T-helper 1 cell (primary cell): ENCODE measurements at places on chromosomes 1 and 21.

DNA sequence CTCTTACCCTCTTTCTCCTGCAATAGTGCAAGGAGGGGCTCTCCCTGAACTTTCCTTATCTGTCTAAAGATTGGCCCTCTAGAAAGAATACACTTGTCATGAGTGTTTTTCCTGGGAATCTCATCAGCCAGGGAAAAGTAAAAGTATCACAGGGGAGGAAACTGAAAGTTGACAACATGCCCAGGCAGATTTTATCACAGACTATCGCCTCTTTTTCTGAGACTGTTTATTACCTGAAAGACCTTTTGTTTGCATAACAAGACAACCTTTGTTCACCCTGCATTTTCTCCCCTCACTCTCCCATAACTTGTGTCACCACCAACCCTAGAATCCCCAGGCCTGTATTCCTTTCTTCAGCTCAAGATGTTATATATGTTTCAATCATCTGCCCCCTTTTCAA is 794.7 kb upstream of the ADAMTS5 start:
- DNase-seq: no peak

GRCh38 chr21:18801468-18801867 is 397.9 kb upstream of the TMPRSS15 start:
- DNase-seq: no peak

DNA sequence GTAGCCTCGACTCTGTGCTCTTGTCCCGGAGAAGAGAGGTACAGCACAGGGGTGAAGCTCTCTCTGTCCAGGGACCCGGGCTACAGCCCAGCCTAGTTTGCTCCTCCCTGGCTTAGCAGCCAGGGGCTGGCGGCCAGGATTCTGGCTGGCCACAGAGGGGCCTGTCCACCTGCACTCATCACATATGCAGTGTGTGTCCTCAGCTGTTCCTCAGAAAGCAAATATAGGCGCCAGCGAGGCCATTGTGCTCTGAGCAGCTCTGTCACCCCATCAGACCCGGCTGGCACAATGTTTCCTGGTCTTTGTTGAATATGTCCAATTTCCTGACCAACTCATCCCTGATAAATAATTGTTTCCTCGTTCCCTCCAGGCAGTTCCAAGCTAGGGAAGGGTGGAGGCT is 28.5 kb downstream of the KCND3 start:
- no peak for DNase-seq

GRCh38 chr1:21724098-21724497 is 54.9 kb upstream of the RAP1GAP start:
- no peak for DNase-seq

DNA sequence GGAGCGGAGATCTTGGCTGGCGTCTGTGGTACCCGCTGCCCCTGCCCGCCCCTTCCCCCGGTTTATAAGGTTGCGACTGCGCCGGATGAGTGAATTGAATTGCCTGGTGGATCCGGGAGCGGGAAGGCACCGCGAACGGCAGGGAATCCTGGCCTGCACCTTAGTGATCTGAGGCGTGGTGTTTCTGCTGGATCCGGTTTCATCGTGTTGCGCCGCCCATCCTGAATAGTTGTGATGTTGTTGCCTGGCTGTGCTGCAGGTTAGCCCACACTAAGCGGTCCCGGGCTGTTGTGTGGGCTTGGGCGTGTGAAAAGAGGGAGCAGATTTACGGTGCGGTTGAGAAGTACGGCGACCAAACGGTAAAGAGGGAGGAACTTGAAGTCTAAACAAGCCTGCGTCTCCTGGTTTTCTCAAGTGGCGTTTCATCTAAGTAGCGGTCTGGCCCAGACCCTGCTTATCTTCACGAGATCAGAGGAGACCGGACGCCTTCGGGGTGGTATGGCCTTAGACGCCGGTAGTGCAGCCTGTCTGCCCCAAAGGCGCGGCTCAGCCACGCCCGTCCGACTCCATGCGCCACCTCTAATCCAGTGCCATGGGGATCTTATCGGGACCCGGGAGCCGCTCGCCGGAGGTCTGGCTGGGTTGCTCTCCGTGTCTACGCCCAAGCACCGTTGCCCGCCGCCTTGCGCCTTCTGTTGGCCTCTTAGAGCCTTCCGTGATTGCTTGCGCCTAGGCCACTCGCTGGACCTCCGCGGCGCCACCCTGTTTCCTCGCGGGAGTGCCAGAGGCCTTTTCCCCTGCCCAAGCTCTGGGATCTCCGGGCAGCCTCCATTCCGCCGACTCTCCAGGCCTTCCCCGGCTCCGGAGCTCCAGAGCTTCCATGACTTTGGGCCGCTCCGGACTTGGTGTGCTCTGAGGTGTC is 87.5 kb upstream of the RHOU start:
- DNase-seq: no peak

DNA sequence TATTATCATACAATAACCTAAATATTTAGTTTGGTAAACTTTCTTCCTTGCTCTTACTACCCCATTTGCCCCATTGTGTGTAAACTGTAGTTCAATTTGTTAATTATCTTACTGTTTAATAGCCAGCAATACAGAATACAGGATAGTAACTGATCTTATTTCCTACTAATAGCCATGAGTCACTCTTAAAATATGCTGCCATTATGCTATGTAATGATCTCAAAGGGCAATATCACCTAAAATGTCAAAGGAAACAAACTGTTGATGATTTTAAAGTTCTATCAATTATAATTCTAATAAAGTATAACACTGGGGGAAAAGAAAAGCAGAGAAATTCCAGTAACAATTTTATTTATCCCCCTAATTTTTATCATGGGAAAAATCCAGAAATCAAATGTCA is 4.3 kb downstream of the SLC30A1 start:
- no peak for DNase-seq

DNA sequence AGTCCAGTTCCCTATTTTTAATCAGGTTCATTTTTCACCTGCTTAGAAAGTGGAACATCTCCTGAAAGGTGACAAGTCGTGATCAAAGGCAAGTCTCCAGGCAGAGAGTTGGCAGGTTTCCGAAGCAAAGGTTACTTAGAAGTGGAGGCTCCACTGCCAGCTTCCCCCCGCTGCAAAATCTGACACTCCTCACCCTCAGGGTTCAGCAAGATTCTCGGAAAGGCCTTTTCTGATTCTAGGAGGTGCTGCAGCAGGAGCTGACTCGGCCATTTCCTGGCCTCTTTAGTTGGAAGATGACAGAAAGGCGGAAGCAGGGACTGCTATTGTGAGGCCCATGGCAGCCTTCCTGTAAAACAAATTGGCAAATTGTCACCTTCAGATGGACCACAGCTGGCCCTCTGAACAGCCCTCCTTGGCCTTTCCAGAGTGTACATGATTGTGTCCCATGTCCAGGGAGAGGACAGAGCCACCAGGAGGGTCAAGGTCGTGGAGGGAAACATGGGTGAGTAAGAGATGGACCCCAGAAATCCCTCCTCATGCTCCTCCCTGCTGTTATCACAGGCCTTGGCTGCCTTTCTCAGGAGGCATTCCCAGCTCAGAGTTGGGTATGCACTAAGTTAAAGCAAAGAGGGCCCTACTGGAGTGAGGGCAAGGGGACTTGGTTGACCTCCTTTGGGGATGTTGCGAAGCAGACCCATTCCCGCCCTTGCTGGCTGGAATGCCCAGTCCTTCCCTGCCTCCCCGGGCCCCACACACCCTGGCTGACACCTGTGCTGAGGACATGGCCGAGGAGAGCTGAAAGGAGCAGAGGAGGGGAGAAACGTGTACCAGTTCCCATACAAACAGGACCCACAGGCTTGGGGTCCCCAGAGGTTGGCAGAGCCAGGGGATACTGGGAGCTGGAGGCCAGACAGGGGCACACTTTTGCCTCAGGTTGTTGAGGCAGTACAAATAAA is 115.5 kb upstream of the IRF2BP2 start:
- DNase-seq: peak; percentile 39

DNA sequence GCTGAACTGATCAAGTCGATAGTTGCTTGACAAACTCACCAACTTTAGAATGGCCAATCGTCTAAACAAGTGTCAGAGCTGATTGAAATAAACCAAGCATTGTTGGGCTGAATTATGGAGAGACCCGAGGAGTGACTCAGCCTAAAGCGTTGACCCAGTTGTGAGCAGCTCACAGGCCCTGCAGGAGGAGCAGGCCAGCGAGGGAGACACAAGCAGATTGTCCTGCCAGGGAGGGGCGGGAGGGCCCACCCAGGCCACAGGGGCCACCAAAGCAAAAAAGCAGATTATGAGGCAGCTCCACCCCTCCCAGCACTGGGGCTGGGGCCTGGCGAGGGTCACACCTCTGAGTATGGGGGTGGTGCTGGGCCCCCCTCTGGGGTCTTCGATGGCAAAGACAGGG is 10.1 kb upstream of the MATN1 start:
- DNase-seq: no peak

GRCh38 chr1:9466780-9467758 is 72.2 kb upstream of the SLC25A33 start:
- DNase-seq: no peak

- DNase-seq: no peak
These were observed 103.3 kb upstream of the GRIK3 start for GRCh38 chr1:37137601-37138000.

DNA sequence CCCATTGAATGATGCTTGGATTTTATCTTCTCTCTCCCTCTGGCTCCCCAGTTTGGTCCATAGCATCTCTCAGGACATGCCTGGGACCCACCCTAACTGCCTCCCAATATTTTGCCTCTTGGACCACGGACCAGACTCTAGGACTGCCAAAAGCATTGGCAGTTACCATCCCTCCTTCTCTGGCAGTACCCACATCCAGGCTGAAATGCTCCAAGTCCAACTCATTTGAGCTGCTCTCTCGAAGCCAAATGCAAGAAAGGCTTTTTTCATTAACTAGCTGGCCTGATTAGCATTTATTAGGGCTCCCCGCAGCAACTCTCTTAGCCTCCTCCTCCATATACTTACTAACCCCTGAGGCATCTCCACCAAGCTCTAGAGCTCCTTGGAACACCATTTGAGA is 140.0 kb upstream of the GRIK3 start:
- DNase-seq: no peak

- DNase-seq: no peak
These were observed 191.6 kb downstream of the PTPRC start for GRCh38 chr1:198830412-198830811.

DNA sequence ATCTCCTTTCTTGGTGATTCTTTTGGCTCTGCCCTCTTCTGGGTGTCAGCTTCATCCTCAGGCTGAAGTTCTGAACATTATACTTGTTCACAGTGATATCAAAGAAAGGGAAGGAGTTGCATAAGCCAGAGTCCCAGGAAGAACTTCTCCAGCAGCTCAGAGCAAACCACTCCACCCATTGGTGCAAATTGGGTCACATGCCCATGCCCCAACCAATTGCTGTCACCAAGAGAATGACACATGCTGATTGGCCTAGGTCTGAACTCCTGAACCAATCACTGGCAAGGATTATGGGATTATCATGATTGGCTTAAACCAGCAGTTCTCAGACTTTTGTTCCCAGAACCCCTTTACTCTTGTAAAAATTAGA is 256.5 kb upstream of the TMEM51 start:
- DNase-seq: no peak

GRCh38 chr1:113226148-113226547 is 153.2 kb downstream of the LRIG2 start:
- no peak for DNase-seq

GRCh38 chr1:19802269-19802668 is 2.6 kb upstream of the TMCO4 start:
- DNase-seq: no peak

- no peak for DNase-seq
These were observed 7.5 kb downstream of the ST6GALNAC3 start for GRCh38 chr1:76082062-76082461.

DNA sequence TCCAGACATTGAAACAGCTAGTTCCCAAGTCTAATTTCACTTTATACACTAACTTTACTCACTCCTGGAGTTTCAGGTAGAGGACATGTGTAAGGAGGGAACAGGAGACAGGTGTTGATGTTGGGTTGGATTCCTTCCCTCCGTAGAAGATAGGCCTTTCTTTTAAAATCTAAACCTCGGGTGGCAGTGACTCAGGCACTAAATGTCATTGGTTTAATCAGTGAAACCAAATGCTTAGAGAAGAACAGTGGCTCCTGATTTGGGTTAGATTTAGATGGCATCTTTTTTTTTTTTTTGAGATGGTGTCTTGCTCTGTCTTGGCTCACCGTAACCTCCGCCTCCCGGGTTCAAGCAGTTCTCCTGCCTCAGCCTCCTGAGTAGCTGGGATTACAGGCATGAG is 7.2 kb downstream of the CAP1 start:
- no peak for DNase-seq

DNA sequence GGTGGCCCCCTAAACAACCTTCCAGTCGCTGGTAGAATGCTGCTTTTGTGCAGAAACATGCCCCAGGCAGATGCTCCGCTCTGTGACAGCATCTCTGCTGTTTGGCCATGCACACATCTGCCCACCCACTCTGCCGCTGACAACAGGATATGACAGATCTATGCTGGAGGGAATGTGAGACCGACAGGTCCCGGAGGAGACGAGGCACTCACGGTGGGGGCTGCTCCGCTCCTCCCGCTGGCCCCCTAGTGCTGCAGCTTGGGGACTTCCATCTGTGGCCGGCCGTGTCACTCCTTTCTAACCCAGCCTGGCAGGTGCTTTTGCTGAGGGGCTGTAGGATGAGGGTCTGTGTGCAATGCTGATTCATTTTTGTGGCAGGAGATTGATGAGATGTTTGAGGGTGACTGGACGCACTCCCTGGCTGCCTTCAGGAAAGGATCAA is 49.1 kb upstream of the DMRTB1 start:
- DNase-seq: no peak

- no peak for DNase-seq
These were observed 79.9 kb downstream of the LAMC1 start for GRCh38 chr1:183103147-183103546.

- no peak for DNase-seq
These were observed 40.1 kb upstream of the ERG start for GRCh38 chr21:38538353-38538752.

DNA sequence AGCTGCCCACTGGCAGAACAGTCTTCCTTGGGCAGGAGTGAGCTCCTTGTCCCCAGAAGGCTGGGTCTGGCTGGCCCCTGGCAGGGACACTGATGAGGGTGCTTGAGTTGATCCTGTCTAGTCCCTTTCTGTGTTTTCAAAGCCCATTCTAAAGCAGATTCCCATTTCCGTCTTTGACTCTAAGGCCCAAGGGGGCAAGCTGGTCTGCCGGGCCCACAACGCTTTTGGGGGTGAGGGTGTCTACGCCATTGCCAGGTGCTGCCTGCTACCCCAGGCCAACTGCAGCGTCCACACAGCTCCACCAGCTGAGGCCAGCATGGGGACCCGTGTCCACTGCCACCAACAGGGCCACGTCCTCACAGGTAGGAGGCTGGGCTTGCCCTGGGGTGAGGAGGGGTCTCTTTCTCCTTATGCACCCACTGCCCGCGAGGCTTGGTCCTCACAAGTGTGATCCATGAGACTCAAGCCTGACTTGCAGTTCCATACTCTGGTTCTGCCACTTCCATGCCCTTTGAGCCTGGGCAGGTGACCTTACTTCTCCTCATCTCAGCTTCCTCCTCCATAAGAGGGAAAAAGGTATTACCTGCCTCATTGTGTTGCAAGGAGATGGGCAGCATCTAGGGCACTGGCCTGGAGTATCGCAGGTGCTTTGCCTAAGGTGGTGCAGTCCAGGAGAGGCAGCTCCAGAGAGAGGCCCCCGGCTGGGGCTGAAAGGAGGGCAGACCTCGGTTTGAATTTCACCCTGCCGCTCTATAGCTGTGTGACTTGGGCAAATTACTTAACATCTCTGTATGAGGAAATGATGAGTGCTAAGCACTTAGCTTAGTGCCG is 20.2 kb downstream of the PCSK9 start:
- no peak for DNase-seq

- no peak for DNase-seq
These were observed 25.2 kb upstream of the OR10J4 start for GRCh38 chr1:159406821-159407220.

GRCh38 chr1:17944646-17945045 is 163.0 kb upstream of the IGSF21 start:
- DNase-seq: no peak
